Stimulated activated CD4-positive, alpha-beta T cell treated with anti-CD3 and anti-CD28 coated beads, Interleukin-12 subunit alpha, Interleukin-12 subunit beta, amount 100 ng/mL, for 4 hours (primary cell): ENCODE measurements at places on chromosomes 7 and 10.
A peak's percentile ranks its signal among the peaks of the same experiment; 100 is the strongest.

GRCh38 chr10:133261726-133262325, 14.8 kb downstream of the ADAM8 start:
- DNase-seq: peak; percentile 80

DNA sequence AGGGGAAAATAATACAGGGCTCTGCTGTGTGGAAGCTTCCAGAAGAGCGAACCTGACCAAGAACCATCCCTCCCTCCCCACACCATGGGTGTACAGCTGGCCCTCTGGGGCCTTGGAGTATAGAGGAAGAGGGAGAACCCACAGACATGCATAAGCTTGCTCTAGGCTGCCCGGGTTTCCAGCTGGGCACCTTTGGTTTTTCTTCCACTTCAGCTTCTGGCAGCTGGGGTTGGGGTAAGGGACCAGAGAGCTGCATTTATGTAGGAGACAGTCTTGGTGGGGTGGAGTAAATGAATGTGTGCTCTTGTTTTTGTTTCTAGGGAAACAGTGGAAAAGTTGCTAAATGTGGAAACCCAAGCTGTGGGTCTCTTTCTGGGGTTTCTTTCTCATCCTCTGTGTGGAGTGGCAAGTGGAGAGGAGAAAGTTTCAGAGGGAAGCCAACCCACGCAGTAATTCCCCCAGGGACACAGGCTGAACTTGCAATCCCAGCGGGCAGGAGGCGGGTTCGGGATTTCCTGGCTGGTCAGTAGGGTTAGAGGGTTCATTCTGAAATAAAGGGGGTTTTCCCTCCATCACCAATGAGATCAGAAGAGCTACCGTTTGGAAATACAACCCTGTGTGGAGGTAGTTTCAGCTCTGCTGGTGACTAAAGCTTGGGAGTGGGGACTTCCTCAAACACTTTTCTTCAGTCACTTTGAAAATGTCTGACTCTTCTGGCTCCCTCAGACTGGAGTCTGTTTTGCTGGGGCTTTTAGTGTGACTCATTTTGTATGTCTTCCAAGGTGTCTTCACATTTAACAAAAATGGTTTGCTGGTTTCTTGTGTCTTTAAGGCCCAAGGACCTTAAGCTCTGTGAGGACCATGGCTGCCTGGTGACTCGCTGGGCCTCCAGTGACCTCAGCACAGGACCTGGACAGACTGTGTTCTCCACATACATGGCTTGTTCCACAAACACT, 22.2 kb upstream of the SRGN start:
- DNase-seq: peak; percentile 30

DNA sequence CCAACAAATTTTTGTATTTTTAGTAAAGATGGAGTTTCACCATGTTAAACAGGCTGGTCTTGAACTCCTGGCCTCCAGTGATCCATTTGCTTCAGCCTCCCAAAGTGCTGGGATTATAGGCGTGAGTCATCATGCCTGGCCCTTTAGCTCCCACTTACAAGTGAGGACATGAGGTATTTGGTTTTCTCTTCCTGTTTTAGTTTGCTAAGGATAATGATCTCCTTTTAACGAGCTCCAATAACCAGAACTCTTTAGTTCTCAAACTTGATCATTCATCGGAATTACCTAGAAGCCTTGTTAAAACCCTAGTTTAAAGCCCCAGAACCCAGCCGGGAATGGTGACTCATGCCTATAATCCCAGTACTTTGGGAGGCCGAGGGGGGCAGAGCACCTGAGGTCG, 481.4 kb downstream of the TYW1 start:
- DNase-seq: no peak

DNA sequence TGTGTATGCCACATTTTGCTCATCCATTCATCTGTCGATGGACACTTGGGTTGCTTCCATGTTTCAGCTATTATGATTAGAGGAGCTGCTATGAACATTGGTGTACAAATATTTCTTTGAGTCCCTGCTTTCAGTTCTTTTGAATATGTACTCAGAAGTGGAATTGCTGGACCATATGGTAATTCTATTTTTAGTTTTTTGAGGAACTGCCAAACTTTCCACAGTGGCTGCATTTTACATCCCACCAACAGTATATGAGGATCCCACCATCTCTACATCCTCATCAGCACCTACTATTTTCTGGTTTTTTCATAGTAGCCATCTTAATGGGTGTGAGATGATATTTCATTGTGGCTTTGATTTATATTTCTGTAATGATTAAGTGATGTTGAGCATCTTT, 44.7 kb upstream of the ZMIZ2 start:
- no peak for DNase-seq
